ENCODE measurements at places on chromosomes 13 and 19.

DNA sequence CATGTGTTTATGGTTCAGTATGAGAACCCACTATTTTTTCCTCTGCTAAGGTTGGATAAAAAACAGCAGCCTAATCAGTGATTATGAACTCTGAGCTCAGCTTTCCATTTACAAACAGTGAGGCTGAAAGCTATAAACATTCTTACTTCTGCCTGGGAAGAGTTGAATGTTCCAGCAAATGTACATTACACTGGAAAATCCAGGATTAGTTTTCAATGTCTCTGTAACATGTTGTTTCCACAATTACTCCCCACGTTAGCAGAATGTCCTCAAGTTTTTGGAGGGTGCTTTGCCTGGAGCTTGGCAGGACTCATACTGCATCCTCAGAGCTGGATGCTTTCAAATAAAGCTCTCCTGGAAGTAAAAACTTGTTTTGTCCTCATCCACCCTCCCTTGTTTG lies 150.4 kb downstream of the POSTN start:
- no peak for DNase-seq

- no peak for DNase-seq
Measured at GRCh38 chr13:45327253-45327955, 13.6 kb downstream of the TPT1 start.

DNA sequence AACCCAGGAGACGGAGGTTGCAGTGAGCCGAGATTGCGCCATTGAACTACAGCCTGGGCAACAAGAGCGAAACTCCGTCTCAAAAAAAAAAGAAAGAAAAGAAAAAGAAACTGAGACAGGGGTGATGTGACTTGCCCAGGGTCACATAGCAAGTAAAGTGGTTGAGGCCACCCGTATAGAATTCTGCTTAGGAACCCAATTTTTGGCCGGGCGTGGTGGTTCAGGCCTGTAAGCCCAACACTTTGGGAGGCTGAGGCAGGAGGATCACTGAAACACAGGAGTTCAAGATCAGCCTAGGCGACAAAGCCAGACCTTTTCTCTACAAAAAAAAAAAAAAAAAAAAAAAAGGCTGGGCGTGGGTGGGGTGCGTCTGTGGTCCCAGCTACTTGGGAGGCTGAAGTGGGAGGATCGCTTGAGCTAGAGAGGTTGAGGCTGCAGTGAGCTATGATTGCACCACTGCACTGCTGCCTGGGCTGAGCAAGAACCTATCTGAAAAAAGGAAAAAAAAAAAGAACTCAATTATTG lies 1.3 kb downstream of the SNRPA start:
- no peak for DNase-seq

DNA sequence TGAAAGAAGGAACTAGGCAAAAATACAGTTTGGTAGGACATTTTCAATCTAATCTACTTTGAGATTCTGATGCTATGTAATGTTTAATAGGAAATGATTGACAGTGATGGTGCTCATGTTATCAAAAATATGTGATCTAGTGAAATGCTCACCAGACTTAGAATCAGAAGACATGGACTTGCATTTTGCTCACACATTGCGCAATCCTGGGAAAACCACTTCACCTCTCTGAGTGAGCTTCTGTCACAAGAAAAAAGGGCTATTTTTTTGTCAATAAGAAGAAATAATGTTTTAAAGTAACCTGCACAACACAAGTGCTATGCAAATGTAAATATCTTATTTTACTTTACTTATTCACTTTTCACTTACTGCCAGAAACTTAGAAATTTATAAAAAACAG lies 380.9 kb upstream of the HTR2A start:
- no peak for DNase-seq

GRCh38 chr19:39131255-39131755 lies 5.7 kb downstream of the PAK4 start:
- DNase-seq: no peak

DNA sequence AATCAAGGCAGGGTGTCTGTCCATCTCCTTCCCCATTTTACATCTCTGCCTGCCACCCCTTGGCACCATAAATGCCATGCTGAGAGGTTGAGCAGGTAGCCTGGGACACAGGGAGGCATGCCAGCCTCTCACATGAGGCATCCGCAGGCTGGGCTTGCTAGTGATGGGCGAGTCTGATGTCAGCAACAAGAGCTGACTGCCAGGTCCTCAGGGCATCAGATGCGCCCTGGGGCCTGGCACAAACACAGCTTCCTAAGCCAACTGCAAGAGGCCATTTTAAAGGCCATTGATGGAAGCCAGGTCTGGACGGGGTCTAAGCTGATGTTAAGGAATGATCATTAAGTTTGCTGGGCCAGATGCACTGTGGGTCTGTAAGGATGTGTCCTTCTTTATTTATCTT lies 34.6 kb downstream of the MYH14 start:
- no peak for DNase-seq
